ENCODE measurements at places on chromosomes 3 and 15.

- DNase-seq: no peak
These were observed 23.7 kb downstream of the XXYLT1 start for GRCh38 chr3:195247086-195247862.

DNA sequence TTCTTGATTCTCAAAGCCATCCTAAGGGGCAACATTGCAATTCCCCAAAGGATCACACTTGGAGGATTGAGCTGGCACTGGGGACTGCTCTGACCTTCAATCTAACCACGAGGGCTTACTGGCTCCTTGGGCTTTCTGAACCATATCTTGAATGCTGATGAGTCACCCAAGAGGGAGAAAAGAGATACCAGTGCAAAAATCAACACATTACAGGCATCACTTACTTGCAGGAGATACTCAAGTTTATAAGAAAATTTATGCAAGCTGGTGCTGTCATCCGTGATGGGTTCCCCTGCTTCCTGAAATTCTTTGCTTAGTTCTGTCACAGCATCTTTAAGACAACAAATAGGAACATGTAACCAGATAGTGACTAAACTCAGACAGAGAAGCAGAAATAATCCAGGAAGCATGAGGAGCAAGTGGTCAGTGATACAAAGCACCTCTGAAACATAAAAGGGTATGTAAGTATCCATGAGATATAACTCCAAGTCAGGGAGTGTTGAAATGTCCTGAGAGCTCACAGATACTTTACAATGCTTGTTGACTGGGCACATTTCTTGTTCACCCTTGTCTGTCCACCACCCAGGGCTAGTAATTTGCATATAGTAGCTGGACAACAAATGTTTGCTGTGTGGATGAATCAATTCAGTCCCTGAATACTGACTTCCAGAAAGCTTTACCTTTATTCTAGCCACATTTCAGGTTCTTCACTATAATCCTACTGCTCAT, 14.1 kb downstream of the FYCO1 start:
- DNase-seq: no peak

DNA sequence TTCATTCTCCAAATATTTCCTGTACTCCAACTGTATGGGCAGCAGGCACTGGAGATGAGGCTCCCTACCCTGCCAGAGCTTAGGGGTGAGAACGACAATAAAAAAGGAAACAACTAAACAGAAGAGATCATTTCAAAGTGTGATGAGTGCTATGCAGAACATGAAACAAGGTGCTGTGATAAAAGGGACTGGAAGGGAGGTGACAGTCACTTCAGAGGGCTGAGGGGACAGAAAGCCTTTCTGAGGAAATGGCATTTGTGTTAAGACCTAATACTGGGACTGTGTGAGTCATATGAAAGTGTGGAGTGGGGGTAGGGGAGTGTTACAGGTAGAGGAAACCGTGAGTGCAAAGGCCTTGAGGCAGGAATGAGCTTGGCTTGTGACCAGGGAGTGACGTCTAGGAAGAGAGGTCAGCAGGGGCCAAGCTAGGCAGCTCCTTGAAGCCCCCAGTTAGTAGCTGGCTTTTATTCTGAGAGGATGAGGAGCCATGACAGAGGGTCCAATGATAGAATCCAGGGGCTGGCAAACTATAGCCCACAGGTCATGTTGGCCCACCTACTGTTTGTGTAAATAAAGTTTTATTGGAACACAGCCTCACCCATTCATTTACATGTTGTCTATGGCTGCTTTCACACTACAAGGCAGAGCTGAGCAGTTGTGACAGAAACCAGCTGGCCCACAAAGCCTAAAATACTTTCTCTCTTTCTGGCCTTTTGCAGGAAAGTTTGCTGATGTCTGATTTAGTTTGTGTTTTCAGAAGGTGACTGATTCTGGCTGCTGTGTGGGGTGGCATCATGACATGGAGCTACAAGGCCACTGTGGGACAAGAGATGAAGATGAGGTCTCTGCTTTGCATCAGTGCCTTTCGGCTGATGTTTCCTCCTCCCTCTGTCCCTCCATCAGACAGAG, 56.6 kb downstream of the LSM3 start:
- peak; percentile 54 for DNase-seq

DNA sequence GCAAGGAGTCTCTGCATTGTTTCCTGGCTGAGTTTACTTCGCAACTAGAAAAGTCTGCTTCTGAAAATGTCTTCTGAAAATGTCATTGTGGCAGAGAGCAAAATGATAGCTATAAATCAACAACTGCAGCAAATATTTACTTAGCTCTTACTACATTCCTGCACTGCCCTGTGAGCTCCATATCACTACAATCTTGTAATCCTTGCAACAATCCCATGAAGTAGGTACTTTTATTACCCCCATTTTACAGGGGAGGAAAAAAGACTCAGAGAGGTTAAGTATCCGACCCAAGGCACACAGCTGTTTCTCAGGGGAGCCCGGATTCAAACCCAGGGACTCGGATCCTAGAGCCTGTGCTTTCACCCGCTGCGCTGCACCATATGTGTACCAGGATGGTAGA, 34.2 kb upstream of the SPTBN5 start:
- no peak for DNase-seq

GRCh38 chr3:31392568-31392967, 140.2 kb upstream of the STT3B start:
- DNase-seq: no peak

DNA sequence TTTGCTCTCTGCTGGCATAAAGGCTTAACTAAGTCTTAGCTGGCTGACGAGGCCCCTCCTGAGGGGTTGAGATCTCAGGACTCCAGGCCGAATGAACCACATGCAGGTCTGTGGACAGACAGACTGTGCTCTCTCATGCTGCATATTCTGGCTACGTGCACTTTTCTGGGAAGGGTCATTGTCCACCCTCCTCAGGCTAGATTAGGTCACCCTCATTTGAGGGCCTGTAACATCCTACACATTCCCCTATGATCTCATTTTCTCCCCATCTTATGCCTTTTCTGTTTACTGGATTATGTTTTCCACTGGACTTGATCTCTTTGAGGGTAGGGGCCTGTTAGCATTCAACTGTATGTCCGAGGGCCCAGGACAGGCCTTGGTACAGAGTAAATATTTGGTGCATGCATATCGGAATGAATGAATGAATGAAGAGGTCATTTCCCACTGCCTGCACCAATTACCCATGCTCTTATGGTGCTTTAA, 13.7 kb downstream of the EEFSEC start:
- DNase-seq: no peak

- DNase-seq: no peak
These were observed 68.0 kb downstream of the FNDC3B start for GRCh38 chr3:172107403-172107802.

- no peak for DNase-seq
These were observed 36.6 kb upstream of the MAGI1 start for GRCh38 chr3:66075281-66075680.

GRCh38 chr15:50163719-50164410, 18.1 kb upstream of the SLC27A2 start:
- no peak for DNase-seq

DNA sequence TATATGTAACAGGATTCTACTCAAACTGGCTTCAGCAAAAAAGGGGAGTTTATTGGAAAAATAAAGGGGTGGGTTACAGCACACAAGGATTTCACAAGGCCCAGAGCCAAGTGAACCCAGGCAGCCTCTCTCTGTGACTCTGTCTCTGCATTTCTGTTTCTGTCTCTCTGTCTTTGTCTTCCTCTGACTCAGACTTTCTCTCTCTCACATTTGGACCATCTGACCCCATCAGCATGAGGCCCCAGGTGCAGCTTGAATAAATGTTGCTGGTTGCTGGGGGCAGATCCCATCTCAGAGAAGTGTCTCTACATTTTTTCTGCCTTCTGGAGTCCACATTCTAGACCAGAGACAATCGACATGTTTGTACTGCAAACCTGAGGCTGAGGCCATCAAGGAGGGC, 45.0 kb downstream of the RPLP1 start:
- no peak for DNase-seq

All from Calu3 (cell line).